NCI-H2029 treated with DMSO at 0.1 percent for 48 hours (cell line): ENCODE measurements at places on chromosomes 7 and 10.

DNA sequence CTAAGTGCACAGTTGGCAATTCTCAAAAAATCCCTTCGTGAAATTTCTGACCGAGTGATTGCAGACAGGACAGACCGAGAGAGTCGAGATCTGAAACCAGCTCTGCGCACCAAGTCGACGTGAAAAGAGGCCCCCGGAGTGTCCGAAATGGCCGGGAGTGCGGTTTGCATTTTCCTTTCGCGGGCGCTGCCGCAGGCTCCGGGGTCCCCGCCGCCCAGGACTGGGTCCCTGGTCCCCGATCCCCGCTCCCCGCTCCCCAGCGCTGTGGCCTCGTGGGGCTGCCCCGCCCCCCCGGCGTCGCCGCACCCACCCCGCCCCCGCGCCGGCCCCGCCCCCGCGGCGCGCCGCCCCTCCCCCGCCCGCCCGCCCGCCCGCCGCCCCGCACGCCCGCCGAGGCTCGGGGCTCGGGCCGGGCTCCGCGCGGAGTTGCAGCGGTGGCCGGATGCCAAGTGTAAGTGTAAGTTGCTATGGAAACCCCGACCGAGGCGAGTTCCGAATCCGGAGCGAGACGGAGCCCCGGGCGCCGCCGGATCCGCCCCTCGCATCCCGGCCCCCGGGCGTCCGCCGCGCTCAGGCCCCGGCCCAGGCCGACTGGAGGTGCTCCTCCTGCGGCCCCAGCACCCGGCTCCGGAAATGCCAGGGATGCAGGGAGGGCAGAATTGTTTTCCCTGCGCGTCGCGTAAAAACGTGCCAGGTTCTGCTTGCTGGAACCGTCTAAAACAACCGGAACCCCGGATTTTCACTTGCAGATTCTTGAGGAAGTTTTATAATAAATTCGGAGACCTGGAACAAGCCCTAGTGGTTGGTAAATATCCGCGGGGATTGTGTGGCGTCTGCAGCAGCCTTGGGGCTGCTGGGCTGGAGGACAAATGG lies 4.6 kb downstream of the BMI1 start:
- DNase-seq = no peak

GRCh38 chr7:163298-163695 lies 29.1 kb upstream of the FAM20C start:
- no peak for DNase-seq

DNA sequence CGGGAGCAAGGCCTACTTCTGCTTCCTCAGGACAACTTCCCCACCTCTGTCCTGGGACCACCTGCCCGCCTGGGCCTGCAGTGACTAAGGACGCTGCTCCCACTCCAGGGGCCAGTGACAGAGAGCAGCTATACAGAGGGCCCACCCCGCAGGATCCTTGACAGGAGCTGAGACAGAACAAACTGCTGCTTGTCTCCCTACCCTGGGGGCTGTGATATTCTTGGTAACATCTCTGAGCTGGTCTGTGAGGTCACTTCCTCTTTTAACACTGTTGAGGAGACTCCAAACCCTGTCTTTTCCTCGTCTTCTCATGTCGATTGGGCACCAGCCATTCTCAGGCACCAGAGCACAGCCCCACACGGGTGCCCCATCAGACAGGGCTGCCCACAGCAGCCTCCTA lies 6.9 kb upstream of the MRPS24 start:
- no peak for DNase-seq

DNA sequence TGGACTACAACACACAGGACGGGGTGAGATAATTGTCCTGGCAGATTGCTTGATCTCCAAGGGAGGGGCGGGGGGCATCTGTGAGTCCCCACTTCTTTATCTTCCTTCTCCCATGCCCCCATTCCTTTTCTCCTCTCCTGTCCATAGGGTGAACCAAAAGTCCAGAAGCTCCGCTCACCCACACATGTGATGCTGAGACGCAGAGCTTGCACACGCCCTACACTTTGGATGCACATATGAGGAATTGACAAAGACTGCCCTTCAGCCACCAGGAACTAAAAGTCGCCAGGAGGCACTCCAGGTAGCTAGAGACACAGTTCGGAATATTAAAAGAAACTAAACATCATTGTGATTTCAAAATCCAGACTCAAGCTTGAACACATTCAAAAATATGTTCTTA lies 112.7 kb upstream of the FGFR2 start:
- no peak for DNase-seq

- DNase-seq = no peak
Observed at GRCh38 chr7:32501522-32501921, 6.2 kb downstream of the AVL9 start.

- no peak for DNase-seq
Observed at GRCh38 chr10:96656839-96657238, 63.5 kb downstream of the PIK3AP1 start.
